Prostate gland (tissue), 2 donors: ENCODE measurements at places on chromosomes 7 and 10. TPM values are rescaled to one million over a fixed set of nuclear protein-coding genes. Genes with fewer than 3 reads are reported as not detected.
A peak's percentile ranks its signal among the peaks of the same experiment; 100 is the strongest.

DNA sequence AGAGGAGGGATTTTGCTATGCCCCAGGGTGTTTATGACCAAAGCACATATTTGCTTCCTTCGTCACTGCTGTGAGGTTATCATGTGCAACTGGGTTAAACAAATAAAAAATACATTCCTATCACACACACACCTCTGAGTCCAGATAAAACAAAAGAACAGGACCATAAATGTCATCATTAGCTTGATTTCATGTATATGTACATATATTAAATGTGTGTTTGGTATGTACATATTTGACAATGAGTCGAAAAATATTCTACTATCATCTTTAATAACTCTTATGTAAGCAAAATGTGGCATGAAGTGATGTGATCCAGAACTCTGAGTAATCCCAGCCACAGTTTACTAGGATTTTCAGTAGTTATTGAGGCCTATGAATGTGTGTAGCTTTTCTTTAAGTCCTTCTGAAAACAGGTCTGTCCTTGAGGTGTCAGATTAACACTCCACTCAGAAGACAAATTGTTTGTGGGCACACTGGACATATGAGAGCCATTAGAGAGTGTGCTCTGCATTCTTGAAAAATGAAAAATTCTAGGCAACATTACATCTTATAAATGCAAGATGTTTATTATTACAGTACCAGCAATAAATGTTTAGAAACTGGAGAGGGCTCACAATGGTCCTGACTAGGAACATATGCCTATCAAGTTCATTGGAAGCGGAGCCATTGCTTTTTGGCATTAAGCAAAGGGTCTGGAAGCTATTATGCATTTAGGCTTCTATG is 335.1 kb upstream of the SEMA3A start:
- DNase-seq: no peak

DNA sequence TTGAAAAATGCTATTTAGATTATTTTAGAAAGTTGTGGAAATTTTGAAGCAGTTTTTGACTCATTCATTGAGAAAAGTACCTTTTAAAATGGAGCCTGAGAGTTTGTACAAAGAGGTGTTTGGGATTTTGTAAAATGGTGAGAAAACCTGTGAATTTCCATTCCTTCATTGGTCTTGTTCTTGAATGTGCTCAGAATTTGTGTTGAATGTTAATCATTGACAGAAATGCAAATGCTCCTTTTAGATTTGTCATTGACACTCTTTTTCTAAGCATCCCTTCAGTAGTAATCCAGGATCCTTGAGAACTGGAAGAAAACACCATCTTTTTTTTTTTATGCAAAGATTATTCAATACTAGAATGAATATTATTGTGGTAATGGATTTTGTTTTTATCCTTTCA is 74.8 kb downstream of the LCOR start:
- DNase-seq: no peak

GRCh38 chr7:80548840-80549530 is 37.1 kb upstream of the GNAT3 start:
- DNase-seq: no peak

GRCh38 chr10:103104721-103105120 is 88.4 kb downstream of the NT5C2 start:
- DNase-seq: no peak

- peak; percentile 42 for DNase-seq
Observed at GRCh38 chr10:71075086-71075758, 137.1 kb upstream of the UNC5B start.

DNA sequence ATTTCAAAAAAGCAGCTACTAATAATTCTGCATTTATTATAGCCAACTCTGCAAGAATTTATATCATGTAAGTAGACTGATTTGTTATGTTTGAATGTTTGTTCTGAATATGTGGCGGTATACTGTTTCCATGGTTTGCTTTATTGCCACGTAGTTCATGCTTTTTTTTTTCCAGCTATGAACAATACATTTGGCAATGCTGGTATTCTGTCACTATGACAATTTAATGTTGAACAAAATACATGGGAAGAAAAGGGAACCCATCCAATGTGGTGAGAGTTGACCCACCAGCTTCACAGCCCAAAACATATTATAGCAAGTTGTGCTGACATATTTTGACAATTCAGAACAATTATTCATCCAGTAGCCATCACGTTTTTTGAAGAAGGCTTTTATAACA is 145.6 kb downstream of the CCDC71L start:
- DNase-seq: no peak

- no peak for DNase-seq
Observed at GRCh38 chr10:13990392-13990805, 340.3 kb downstream of the FRMD4A start.

DNA sequence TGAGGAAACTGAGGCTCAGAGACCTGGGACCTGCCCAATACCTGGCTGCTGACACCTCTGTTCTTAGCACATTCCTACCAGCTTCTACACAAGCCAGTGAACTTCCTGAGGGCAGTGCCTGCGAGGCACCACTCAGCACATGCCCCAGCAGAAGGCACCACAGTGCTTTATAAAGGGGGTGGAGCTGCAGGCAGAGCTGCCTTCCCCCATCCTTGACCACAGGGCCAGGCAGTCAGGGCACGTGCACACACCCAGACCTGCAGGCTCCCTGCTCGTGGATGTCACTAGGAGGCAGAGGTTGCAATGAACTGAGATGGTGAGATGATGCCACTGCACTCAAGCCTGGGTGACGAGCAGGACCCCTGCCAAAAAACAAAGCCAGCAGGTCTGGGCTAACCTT is 39.2 kb upstream of the TUBB8 start:
- no peak for DNase-seq

- no peak for DNase-seq
Observed at GRCh38 chr7:36181668-36182067, 28.6 kb downstream of the EEPD1 start.

GRCh38 chr10:92381543-92381954 is 90.6 kb downstream of the MARCHF5 start:
- no peak for DNase-seq

DNA sequence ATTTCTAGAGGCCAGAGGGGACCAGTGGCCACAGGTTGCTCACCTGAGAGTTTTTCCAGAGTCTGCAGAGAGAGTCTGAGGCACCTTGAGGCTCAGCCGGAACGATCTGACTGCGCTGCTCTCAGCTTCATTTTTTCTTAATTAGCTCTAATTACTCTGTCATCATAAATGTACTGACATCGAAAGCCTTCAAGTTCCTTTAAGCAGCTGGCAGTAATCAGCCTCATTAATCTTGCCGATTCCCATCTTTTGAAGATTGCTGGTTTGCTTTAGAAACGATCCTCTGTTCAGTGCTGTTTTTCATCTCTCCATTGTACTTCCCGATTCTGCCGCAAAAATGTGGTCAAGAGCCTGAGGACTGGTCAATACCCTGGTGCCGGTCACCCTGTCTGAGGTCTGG is 454.7 kb downstream of the TYW1 start:
- no peak for DNase-seq

DNA sequence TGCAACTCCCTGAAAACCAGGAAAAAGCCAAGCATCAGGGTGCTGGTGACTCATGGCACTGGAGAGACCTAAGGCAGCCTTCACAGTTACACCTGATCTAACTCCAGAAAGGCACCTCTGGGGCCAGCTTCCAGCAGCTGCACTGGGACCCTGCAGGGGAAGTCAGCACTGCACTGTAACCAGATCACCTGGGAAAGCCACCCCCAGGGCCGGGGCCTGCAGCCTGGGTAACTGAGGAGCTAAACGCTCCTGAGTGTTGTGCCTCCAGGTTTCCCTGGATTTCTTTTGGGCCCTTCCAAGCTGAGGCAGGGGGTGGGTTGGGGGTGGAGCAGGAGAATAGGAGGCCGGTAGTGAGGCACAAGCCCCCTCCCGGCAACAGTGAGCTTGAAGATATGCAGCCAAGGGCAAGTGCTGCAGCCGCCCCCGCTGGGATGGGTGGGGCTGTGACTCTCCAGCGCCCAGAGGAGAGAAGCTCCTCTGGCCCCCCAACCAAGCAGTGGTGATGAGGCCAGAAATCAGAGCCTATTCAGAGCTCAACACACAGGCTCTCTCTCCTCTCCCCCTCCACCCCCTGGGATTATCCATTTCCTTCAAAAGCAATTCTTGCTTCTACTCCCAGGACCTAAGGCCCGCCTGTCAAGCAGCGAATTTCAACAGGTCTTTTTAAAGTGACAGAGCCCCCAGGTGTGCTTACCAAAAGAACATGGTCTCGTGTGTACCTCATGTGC is 2.6 kb downstream of the CXCL12 start:
- DNase-seq: no peak

DNA sequence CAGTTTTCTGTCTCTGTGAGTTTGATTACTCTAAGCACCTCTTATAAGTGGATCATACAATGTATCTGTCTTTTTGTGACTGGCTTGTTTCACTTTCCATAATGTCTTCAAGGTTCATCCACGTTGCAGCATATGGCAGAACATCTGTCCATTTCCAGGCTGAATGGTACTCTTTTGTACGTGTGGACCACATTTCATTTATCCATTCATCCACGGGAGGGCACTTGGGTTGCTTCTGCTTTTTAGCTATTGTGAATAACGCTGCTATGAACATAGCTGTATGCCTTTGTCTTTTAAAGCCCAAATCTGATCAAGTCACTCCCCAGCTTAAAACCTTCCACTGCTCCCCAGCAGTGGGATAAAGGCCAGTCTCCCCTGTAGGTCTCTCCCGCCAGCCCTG is 31.5 kb downstream of the EGFR start:
- DNase-seq: no peak

GRCh38 chr10:131089150-131089549 is 222.4 kb downstream of the TCERG1L start:
- DNase-seq: no peak

DNA sequence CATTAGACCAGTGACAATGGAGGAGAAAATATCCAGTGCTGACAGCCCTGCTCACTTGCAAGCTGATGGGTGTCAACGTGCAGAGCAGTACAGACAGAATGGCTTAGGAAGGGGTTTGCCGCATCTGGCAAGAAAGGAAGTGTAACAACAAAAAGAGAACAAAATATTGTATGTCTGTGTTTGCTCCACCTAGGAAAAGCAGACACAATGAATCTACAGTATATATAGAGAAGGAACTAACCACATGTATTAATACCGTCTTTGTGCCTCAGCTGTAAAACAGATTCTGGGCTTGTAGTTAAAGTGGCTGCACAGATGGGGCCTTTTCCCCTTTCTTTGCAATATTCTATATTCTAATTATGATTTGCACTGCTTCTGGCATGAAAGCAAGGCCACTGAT is 281.1 kb upstream of the MEOX2 start:
- no peak for DNase-seq

- DNase-seq: no peak
Observed at GRCh38 chr7:25643770-25644394, 415.6 kb upstream of the NPVF start.

DNA sequence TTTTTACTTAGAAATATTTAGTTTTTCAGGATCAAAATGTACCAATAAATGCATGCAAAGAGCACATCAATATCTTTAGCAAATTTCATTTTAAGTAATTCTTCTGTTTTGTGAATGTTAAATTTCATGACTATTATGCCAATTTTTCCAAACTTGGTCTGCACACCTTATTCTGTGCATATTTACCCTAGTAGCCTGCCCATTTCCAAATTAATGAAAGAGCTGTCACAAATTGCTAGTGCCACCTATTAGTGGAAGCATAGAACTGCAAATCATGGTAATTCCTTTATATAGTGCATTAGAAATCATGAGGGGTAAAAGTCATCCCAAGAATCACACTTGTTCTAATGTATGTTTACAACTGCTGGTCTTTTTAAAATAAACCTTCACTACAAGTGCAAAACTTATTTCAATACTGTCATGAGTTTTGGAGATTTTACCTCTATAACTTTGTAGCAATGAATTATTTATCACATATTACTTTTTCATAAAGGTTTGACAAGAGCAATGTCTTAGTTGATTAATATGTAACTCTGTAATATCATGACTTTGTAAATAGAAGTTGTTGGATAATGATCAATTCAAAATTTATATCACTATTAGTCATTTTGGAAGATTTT is 5.7 kb downstream of the SEMA3A start:
- DNase-seq: no peak

DNA sequence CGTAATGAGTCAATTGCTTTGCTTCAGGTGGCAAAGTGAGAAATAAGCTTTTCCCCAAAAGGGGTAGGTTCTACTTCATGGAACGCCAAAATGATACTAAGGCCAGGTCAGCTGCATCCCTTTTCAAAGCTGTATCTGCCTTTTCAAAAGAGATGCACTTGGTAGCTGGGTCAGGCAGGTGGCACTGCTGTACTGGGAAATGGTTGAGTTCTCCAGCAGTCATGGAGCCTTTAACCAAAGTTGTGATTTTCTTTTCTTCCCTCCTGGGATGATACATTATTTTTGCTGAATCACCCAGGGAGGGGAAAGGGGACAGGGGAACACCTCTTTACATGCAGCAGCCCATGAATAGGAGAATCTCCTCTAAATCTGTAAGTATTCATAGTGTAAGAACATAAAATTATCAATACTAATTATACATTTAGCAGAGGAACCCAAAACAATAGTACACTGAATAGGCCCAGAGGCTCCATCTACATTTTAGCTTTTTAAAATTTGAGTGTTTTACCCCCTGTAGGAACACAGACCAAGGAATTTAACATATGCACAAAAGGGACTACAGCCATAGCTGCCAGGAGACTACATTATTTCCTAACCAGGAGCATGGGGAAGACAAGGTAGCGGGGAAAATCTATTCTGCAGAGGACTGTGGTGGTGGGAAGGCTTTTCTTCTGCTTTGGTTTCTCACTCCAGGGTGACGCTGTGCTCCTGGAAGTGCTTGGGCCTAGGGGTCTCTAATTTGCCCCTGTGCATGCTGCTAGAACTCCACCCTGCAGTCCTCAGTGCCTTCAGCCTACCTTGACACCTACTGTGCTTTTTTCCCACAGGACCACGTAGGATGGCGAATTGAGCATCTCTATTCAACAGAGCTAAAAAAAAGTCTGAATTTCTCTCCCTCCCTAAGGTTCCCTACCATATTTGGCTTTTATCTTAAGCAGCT is 6.4 kb upstream of the GPR22 start:
- DNase-seq: peak; percentile 58

GRCh38 chr10:31619531-31620061 is 300.6 kb downstream of the ZEB1 start:
- DNase-seq: no peak

Gene CYP2W1
- total RNA-seq: 3.1 TPM

Gene CPA2
- not detected for total RNA-seq

Gene IGF2BP3
- total RNA-seq: 9.6 TPM

Gene GPR141
- 0.36 TPM for total RNA-seq

Gene NKX2-3
- not detected for total RNA-seq

Gene CXCL12
- 6.9 TPM for total RNA-seq

Gene PTCD1
- 9.1 TPM for total RNA-seq

Gene SEMA3C
- 147 TPM for total RNA-seq

Gene NKX1-2
- total RNA-seq: 0.85 TPM

Gene PNLIPRP1
- total RNA-seq: not detected
